ENCODE measurements at places on chromosomes 7 and 10.

DNA sequence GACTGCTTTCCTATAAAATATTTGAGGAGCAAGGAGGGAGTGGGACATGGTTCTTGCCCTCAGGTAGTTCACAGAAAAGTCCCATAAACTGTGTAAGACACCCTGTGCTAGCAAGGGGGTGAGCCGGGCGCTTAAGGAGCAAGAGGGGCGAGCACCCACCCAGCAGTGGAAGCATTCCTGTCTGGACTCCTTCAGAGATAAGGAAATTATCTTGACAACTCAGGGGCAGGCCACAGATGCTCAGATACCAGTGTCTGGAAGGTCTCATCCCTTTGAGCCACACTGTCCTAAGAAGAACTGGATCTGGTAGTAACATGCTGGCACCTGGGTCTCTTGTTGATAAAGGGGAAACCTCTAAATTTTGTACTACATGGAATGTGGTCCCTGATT lies 54.1 kb downstream of the DAGLB start:
- no peak for DNase-seq

GRCh38 chr10:75137533-75138438 lies 26.3 kb downstream of the SAMD8 start:
- no peak for DNase-seq

DNA sequence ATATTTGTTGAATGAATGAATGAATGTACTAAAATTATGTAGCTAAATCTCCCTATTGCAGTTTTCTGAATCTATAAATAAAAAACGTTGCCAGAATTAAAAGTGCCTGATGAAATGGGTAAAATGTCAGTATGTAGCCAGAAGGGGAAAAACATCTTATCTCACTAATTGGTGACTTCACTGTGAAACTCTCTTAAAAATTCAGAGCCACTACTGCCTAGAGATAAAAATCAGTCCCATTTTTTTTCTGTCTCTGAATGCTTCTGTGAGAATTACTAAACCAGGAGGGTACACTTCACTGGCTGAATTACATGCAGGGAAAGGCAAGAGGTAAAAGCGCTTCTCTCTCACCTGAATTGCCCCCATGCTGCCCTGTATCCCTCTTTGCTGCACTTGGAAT lies 69.6 kb upstream of the HPS1 start:
- no peak for DNase-seq

DNA sequence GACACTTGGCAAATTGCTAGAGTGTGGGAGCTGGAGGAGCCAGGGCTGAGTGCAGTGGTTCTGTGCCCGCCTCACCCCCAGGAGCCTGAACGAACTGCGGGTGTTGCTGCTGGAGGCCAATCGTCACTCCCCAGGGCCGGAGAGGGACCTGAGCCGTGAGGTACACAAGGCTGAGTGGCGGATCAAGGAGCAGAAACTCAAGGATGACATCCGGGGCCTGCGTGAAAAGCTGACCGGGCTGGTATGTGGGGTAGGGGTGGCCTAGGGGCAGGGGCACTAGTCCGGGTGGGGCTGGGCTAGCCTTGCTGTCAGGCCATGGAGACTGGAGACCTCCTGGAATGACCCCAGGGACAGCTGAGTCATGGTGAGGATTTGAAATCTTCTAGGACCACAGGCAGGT lies 56.7 kb upstream of the GTF2IRD1 start:
- DNase-seq: no peak

DNA sequence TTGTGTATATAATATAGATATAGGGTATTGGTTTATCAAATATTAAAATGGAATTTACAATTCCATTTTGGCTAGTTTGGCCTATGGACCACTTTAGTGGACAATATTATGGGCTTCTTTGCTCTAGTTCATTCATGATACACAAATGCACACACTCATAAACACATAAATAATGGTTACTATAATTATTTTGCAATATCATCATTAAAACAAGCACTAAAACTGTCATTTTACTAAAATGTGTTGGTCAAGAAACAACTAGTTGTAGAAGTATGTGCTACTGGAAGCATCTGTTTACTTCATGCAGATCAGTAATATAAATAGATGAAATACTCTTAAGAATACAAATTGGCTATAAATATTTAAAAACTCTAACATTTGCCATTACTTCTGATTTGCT lies 1074.3 kb downstream of the KCNMA1 start:
- DNase-seq: no peak

- DNase-seq: no peak
Observed at GRCh38 chr7:24138343-24138742, 145.6 kb upstream of the NPY start.

- no peak for DNase-seq
Observed at GRCh38 chr10:71219918-71220688, 7.7 kb downstream of the UNC5B start.

DNA sequence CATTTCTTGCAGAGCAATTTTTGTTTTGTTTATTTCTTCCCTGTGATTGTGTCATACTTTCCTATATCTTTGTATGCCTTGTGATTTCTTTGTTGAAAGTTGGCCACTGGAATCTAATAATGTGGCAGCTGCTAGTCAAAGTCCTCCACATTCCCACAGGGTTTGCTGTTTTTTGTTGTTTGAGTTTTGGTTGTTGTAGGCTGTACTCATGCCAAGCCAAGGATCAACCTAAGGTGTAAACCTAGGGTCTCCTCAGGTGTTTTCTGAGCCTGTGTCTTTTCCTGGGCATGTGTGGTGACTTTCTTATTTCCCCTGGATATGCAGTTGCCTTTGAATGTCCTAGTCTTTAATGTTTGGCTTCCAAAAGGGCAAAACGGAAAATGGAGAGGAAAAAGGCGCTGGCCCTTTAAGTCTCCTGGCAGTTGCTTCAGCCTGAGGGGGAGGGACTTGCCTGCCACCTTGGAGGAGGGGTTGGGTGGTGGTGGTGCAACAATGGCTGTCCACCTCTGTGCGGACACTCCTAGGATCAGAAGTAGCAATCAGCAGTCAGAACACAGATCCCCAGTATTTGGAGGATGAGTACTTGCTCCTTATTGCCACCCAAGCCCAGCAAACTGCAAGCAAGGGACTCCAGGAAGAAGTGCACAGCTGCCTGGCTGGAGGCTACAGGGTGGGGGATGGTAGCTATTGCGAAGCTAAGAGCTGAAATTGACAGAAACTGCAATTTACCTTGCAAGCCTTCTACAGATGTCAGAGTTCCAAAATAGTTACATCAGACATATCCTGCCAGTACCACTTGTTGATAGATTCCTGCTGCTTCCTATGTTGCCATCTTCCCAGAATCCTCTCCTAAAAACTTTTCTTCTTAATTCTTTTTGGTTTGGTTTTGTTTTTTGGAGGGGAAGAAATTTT lies 5.6 kb upstream of the ZNF518A start:
- peak; percentile 27 for DNase-seq

DNA sequence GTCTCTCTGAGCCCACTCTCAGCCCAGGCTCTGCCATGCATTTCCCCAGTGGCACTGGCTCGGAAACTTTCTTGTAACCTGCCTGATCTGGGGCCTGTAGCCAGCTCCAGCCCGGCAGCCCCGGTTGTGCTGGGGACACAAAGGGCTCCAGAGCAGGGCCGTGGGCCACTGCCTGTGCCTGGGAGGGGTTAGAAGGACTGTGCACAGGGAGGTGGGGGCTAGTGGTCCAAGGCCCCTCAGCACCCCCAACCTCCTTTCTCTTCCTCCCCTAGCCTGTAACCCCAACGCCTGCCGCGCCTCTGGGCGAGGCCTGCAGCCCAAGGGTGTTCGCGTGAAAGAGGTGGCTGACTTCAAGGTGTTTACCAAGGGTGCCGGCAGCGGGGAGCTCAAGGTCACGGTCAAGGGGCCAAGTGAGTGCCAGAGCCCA lies 9.6 kb downstream of the FLNC start:
- DNase-seq: no peak

DNA sequence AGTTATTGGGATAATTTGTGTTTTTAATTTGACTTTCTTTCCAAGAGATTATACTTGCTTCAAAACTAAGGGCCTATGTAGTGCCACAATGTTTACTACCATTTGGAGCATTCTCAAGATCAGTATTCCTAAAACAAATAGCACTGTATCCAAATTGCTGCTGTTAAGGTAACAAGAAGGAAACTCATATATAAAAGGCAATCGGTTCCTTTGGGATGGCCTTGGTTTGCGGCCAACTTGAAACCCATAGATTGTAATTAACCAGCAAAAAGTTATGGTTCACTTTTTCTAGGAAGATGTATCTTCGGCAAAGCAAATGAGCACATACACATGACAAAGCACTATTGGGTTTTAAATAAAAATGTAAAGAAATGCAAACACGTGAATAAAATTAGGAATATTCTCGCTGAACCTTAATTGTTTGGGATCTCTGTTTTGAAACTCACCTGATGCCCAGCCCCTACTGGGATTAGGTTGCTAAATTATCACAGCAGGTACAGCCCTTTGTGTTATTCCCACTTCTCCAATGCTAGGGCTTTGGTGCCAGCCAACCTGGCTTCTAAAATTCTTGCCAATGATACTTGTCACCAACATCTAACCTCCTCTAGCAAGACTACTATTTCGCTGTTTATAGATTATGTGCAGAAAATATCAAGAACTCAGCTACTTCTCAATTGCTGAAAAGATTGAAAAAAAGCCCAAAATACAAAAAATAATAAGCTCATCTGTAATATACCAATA lies 16.0 kb downstream of the CDNF start:
- no peak for DNase-seq

GRCh38 chr7:43557831-43558495 lies 24.9 kb upstream of the STK17A start:
- no peak for DNase-seq

- DNase-seq: no peak
Observed at GRCh38 chr10:25758511-25758910, 175.5 kb upstream of the MYO3A start.

GRCh38 chr10:6953271-6953801 lies 373.3 kb upstream of the PRKCQ start:
- no peak for DNase-seq

DNA sequence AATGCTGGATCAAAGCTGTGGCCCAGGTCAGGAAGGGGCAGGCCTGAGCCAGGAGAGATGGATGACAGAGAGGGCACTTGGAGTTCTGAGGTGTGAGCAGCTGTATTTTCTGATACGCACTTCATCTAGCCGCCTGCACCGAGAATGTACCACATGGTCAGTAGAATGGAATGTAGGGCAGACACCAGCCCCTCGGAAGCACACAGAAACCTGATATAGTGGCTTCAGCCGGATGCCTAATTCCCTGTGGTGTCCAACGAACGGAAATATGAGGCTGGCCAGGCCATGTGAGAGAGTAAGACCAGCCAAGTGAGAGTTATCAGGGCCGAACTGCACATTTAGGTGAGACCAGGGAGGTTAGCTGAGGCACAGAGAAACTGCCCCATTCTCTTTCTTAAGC lies 46.7 kb upstream of the PLCE1 start:
- DNase-seq: no peak

GRCh38 chr7:29332042-29332811 lies 137.7 kb downstream of the CHN2 start:
- no peak for DNase-seq

DNA sequence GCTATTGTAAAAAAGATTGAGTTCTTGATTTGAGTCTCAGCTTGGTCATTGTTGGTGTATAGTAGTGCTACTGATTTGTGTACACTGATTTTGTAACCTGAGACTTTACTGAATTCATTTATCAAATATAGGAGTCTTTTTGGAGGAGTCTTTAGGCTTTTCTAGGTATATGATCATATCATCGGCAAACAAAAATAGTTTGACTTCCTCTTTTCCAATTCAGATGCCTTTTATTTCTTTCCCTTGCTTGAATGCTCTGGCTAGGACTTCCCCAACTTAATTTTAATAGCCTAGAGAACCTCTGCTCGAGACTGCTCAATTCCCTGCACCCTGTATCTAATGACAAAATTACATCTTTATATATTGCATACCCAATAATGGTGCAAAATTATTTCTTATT lies 154.4 kb downstream of the CCDC7 start:
- DNase-seq: no peak

GRCh38 chr7:35697414-35698175 lies 2.7 kb upstream of the HERPUD2 start:
- no peak for DNase-seq

DNA sequence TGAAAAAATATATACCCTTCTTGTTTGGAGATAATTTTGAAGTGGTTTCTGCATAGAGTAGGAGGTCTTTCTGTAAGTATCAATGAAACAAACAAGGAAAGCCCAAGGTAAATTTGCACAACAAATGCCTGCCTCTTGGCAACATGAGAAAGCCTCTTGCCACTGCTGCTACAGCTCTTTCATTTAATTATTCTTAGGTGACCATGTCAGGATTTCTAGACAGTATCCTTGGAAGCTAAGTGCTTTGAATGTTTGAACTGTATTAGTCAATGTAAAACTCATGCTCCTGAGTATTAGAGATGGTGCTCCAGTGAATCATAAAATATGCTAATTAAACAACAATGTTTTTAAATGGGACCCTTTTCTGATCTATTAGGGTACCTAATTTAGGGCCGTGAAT lies 81.2 kb upstream of the ITGB1 start:
- DNase-seq: no peak

DNA sequence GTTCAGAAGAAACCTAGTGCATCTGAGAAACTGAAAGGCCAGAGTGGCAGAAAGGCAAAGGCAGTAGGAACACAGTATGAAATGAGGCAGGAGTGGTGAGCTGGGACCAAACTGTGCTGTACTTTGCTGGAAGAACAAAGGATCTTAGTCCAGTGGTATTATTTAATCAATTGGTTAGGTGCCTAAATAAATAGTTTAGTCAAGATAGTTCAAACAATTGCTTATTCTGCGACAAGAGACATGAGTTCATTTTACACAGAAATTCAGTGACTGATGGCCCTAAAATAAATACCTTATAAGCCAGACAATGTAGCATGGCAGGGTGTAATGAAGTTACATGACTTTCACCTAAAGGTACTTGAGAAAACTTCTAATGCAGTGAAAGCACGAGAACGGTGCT lies 181.8 kb upstream of the LRRN3 start:
- no peak for DNase-seq

Measured in neuronal stem cell (in vitro differentiated cells).